ENCODE measurements at places on chromosomes 6 and 20.

GRCh38 chr6:43171707-43172103, 636 bp downstream of the SRF start:
- DNase-seq: peak; percentile 19

- no peak for DNase-seq
These were observed 8.0 kb upstream of the RBCK1 start for GRCh38 chr20:400128-400453.

DNA sequence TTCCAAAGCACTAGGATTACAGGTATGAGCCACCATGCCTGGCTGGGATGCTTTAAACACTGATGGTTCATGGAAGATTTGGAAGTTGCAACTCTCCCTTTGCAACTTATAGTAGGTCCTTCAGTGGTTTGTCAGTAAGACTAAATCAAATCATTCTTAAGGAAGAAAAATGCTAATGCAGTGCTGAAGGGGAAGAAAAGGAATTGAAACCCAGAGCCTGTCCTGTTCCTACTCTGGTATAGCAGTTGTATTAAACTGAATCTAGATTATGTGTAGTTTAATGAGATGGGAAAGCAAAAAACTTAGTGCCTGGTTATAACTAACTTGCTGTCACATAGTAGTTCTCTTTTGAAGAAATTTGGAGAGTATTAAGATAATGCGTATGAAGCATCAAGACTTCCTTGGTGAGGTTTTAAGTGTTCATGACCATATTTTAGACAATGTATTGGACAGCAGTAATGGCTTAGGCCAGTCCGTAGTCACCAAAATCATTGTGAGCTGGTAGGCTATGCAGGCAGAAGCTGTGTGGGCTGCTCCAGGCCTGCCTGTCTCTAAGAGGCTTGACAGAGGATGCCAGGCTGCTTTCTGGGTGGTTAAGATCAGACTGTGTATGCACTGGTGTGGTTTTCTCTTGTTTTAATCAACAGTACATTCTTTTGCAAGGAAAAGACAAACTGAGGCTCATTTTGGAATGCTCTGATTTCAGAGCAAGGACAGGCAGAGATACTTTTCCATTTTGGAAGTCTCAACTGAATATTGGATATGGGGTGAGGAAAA, 14.0 kb downstream of the PAQR8 start:
- DNase-seq: no peak

- DNase-seq: no peak
These were observed 4.1 kb upstream of the BCAS1 start for GRCh38 chr20:54074511-54074910.

DNA sequence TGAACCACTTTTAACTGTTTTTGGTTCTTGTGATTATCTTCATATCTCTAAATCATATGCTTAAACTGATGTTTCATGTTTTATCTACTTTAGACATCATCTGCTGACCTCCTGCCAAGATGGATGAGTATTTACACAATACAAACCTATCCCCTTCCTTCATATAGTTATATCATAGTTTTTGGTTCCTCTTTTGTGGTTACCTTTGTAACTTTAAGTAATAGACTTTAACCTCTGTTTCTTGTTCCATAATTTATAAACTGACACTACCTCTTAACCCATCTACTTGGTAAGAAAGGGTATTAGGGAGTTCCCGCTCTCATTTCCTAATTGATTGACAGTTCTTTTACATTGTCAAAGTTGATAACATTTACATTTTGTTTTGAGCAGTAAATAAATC, 11.9 kb downstream of the PCMT1 start:
- DNase-seq: no peak

- no peak for DNase-seq
These were observed 429.1 kb downstream of the HTR1B start for GRCh38 chr6:77034161-77034560.

DNA sequence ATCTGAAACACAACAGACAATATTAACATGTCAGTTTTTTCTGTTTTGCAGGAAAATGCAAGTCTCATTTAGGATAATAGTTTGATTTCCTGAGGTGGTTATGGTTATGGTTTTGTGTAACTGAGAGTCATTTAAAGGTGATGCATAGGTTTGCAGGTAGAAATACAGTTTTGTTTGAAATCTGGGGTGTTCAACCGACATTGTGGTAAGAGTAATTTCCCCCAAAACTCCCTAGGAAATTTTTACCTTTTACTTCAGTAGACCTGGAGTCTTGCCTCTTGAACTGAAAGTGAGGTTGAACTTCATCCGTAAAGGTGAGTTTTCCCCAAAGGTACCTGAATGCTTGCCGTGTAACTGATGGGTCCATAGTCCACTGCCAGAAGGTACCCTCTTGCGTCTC, 71.4 kb downstream of the JARID2 start:
- no peak for DNase-seq

DNA sequence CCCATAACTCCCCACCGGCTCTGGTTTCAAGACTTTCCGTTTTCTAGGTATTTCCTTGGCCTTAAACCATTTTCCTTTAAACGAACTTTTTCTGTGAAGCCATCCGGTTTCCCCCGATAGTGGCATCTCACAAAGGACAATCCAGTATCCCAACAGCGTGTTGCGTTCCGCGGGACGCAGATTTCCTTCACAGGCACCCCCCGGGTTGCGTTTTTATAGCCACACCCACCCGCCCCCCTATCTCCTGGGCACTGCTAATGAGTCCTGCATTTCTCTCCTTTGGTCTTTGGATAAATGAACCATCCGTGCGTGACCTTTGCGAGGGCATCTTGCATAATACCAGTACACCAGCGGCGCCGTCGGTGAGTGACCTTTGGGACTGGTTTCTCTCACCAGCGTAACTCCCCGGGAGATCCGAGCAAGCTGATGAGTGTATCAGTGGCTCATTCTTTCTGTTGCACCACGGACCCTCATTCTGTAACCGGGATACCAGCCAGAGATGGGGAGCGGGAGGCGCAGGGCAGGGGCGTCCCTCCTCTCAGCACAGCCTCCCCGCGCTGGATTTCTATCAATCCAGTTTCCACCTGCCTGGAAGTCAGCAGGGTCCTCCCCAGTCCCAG, 586 bp upstream of the NQO2 start:
- DNase-seq: no peak

GRCh38 chr6:37493661-37493995, 6.1 kb downstream of the CCDC167 start:
- DNase-seq: no peak

DNA sequence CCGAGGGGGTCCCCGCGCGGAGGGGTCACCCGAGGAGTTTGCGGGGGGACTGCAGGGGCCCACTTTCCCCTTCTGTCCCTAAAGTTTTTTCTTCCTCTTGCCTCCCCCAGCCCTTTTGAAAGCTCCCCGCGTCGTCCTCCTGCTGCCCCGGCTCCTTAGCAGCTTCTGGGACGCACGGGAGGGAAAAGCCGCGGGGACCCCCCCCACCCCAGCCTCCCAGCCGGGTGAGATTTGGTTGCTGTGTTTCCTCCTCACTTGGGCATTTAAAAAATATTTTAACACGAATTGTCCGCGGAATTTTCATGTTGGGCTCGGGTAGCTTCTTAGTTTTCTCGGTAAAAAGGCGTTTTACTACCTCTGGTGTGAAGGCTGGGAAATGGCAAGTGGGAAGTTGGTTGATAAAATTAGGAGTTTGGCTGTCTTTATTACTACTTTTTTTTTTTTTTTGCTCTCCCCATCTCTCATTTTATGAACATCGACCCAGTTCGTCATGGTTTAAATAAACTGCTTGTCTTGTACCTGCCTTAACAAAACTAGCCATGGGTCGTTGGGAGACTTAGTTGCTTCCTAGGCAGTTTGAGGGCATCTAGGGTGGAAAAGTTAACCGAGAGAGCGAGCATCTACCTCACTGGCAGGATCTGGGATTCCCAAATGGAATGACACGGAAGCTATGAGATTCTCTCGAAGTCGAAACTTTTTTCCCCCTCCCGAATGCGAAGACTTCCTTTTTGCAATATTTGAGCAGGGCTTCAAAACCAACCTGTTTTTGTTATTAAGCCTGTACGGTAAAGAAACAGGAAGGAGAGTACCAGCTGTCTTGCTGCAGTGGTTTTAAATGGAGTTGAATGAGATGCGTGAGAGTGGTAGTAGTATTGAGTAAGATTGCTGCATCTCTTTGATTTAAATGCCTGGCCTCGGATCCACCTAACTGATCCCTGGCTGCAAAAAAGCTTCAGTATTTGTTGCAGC, 868 bp downstream of the NCOA3 start:
- DNase-seq: no peak

DNA sequence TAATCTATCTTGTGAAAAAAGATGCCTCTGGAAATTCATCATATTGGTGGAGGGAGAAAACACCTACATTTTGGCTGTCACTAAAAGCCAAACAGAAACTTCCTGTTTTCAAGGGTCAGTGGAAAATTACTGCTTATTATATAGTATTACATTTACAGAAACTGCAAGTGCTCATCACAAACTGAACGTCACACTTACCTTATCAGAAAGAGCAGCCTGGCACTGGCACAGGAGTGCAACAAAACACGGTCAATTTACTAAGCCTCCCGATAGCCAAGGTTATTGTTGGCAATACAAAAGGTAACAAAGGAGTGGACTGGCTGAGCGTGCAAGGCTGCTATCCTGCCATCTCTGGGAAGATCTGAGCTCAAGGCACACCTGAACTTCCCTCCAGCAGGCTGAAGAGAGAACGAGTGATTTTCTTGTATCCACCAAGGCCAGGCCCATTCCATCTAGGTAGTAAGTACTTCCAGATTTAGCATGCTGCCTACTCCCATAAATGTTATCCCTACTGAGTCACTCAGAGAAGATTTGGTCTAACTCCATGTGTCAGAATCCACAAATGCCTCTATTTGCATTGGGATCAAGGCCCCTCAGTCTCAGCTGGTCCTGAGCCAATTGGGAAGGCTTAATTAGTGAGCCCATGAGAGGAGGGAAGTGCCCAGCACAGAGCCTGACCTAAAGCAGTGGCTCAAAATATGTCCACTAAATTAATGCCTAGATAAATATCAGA, 399.8 kb downstream of the BTBD9 start:
- no peak for DNase-seq

- DNase-seq: no peak
These were observed 285.2 kb downstream of the FOXC1 start for GRCh38 chr6:1894954-1895353.

- peak; percentile 87 for DNase-seq
These were observed 2.3 kb downstream of the TUBB start for GRCh38 chr6:30722280-30723112.

GRCh38 chr20:23515250-23515939, 24.5 kb downstream of the CST8 start:
- DNase-seq: no peak

DNA sequence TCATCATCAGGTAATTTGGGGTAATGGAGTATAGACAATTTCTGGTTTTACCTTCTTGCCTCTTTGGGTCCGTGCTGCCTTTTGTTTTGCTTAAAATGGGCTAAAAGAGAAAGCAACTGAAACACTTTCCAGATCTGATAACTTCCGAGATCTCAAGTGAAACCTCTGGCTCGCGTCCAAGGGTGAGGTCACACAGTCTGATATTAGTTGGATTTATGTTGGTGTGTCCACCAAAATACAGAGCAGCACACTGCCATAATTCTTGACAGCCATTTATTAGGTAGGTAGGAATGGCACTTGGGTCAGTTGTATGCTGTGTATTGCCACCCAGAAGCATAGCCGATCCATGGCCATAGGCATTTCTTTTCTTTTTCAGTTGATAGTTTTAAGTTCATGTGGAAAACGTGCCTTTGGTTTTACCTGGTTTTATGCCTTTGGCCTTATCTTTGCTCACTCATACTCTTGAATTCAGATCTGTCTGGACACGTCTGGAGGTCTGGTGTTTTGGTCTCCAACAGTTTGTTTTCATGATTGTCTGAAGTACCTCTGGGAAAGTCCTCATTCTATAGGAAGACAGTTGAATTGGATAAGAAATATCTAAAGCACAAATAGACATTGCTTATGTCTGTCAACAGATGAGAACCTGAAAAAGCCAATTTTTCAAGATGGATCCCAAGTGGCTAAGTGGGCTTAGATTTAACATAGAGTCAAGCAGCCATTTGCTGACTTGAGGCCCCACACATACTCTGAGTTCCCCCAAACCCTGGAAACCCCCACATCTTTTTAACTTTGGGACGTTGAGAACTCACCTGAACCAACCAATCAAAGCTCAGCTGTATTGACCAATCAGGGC, 320.8 kb downstream of the SOX4 start:
- peak; percentile 30 for DNase-seq

DNA sequence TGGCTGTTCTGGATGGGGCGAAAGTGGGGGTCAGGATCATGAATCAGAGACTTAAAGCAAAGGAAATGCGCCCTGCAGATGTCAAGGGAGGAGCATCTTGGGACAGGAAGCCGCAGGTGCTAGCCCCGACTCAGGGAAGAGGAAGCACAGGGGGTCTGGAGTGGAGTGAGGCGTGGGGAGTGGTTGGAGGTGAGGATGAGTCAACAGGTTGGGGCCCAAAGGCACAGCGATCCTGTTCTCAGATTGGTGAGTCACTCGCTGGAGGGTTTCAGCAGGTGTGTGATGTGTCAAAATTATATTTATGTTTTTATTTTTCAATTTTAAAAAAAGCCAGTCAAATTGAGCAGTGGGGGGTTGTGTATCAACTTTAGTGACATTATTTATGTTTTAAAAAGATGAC, 19.0 kb downstream of the PACSIN1 start:
- peak; percentile 51 for DNase-seq
